DMS 273 treated with DMSO at 0.1 percent for 48 hours (cell line): ENCODE measurements at places on chromosomes 12 and 14.

- DNase-seq, result no peak
Measured at GRCh38 chr12:93740751-93741150, 63.6 kb downstream of the CRADD start.

DNA sequence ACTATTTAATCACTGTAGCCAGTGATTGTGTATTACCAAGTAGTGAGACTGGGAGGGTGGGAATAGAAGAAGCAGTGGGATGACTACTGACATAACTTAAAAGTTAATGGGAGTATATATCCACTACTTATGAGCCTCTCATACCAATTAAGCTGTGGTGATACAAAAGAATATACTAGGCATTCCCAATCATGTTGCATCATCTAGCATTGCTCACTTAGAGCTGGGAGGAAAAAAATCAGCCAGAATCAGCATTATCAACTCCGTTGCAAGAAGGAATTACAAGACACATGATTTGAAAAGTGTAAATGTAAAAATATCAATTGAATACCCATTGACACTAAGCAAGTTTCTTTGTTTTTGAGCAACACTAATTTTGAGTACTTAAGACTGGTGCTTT lies 745 bp upstream of the PPP1R36 start:
- no peak for DNase-seq

DNA sequence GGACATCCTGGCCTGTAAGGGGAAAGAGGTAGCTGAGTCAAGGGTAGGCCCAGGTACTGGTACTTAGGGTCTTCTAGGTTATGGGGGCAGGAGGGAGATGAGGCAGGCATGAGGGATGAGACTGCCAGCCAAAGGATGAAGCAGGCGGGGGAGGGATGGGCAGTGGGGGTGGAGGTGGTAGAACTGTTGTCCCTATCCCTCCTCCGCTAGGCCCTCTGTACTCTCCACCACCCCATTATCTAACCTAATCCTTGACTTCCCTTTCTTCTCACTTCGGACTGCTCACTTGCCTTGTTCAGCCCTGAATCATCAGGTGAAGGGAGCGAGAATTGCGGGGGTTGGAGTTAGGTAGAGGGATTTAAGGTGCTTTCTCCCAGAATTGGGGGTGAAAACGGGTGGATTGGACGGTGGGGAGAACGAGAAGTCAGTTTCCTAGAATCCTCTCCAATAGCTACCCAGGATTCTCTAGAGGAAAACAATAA lies 562 bp downstream of the PAN2 start:
- no peak for DNase-seq

DNA sequence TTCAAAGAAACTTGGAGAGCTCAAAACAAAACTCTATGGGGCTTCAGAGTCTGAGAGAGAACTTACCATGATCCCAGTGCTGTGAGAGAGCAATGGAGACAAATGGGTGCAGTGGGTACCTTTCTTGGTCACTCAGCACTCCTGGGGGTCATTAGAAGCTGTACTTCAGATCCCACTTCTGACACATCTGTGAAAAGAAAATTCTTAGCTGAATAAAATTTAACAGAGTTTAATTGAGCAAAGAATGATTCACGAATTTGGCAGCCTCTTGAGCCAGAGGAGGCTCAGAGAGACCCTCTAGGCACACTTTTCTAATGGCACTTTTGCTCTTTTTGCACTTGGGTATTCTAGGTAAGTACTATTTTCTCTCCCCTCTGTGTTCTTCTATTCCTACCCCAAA lies 96.8 kb upstream of the SYT10 start:
- DNase-seq, result no peak

- DNase-seq, result no peak
Measured at GRCh38 chr12:49336645-49337584, at the start of gene C1QL4. TSS of gene C1QL4 (minus strand) at chr12:49337188. CDS start at chr12:49336477, 711 bp downstream.

DNA sequence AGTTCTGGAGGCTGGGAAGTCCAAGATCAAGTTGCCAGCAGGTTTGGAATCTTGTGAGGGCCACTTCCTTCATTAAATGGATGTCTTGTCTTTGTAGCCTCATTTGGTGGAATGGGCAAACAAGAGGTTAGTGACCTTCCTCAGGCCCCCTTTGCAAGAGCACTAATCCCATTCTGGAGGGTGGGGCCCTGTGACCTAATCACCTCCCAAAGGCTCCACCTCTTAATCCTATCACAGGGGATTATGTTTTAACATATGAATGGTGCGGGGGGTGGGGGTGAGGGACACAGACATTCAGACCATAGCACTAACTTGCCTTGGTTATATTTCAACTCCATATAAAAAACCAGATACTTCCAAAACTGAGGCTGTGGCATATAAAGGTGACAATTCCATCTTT lies 59.9 kb upstream of the PPP4R3A start:
- no peak for DNase-seq

GRCh38 chr12:131040491-131040890 lies 86.8 kb downstream of the ADGRD1 start:
- DNase-seq, result no peak

DNA sequence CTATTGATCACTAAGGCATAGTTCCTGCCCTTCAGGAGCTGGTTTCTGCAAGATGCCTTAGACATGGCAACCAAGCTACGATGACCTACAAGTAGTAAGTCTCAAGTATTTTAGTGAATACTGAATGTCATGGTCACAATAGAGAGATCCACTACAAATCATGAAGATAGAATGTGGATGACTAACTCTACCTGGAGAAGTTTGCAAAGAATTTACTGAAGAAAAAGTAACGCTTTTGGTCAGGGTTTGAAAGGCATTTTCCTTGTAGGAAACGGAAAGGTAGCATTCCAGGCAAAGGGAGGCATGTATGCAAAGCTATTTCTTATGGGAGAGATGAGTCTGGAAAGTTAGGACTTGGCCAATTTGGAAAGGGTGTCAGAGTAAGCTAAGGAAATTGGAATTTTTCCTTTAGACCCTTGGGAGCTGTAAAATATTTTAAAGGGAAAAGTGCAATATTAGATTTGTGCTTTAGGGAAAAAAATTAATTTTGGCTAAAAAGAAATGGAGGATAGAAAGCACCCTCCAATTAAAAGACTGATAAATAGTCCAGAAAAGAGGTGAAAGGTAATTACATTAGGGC lies 377.5 kb downstream of the EGLN3 start:
- DNase-seq, result no peak

DNA sequence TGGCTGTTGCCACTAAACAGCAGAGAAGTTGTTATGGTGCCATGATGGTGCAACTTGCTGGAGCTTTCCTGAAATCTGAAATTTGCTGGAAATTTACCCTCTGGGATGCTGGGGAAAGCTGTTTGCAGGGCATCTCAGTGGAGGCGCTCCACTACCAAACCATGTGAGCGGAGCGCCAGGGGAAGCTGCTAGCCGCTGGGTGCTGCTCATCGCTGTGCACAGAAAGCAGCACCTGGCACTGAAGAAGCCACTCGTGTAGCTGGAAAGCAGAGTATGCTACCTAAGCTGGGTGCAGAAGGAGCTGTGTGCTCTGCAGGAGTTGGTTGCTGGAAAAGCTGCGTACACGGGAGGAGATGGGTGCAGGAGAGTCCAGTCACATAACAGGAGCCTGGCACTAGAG lies 53.0 kb downstream of the MSRB3 start:
- DNase-seq, result no peak

GRCh38 chr12:3376779-3377455 lies 114.1 kb upstream of the PRMT8 start:
- DNase-seq, result no peak

GRCh38 chr12:52792185-52793029 lies 3.5 kb downstream of the KRT3 start:
- DNase-seq, result no peak

GRCh38 chr12:12518464-12518845 lies 44.2 kb downstream of the DUSP16 start:
- no peak for DNase-seq

DNA sequence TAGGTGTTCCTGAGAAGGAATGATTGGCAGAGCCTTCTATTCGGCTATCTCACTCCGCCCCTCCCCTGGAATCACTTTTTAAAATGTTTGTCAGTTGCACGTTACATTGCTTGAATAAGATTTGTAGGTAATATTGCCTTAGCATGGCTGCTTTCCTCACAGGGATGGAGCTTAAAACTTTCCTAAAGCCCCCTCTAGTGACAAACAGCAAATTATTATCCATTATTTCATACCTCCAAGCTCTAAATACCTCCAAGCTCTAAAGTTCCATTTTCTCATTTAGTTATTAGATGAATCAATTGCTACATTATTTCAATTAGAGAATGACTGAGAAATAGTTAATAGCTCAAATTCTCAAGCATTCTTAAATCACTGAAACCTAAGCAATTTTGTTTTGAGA lies 5.1 kb upstream of the SPATA7 start:
- no peak for DNase-seq

DNA sequence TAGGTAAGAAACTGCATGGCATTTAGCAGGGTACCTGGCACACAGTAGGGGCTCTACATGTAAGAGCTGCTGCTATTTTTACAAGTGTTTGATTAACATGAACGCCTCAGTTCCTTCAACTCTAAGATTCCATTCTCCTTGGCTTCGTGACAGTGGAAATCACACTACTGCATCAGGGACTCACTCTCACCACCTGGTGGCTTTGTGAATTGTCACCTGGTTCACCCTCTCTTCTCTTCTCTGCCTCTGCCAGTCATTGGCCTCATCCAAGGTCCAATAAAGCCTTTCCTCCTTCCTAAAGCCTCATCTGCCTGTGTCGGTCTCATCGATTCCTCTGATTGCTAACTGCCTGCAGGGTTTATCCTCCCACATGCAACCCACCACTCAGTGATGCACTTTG lies 476.4 kb downstream of the VRK1 start:
- DNase-seq, result no peak

DNA sequence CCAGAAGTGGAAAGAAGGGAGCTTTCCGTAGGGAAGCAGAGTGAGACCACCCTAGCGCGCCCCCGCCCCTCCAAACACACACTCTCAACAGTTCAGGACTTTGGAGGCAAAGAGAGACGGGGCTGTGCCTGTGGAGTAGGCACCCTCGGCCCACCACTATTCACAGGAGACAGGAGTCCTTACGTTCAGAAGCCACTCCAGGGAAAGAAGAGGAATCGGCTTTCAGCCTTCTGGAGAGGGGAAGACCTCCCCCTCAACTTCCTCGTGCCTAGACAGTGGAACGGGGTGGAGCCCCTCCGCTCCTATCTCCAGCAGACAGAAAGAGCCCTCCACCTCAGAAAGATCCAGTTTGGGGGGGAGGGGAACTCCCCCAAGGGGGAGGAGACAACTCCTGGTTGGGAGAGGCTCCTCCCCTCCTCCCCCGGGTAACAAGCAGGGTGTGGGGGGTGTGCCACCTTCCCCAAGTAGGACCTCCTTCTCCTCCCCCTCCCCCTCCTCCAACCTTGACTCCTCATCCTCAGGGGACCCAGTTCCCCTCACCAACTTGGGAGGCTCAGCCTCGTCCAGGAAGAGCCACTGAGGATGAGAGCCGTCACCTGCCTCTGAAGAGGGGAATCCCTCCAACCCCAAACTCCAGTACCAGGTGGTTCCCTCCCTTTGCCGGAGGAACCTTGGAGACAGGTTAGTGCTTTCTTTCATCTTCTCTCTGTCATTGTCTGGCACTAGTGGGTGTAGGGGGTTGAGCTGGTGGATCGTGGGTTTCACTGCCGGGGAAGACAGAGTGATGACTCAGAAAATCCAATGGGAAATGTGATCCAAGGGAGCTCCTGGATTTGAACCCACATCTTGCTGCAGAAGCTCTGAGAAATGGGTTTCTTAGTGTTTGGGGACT lies 883 bp downstream of the FOXJ2 start:
- no peak for DNase-seq

DNA sequence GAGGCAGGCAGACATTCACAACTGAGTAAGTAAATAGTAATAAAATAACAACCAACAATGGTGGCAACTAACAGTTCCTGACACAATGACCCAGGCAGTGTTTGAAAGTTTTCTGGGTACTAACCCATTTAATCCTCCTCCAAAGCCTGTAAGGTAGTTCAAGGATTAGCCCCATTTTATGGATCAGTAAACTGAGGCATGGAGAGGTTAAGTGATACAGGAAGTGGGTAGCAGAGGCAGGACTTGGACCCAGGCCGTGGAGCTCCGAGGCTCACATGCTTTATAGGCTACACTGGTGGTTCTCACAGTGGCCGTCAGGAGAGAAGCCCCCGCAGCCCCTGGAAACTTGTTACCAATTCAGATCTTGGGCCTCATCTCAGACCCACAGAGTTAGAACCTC lies 17.5 kb downstream of the CRACR2A start:
- DNase-seq, result no peak

GRCh38 chr12:73906757-73907156 lies 630.9 kb upstream of the ATXN7L3B start:
- DNase-seq, result no peak

DNA sequence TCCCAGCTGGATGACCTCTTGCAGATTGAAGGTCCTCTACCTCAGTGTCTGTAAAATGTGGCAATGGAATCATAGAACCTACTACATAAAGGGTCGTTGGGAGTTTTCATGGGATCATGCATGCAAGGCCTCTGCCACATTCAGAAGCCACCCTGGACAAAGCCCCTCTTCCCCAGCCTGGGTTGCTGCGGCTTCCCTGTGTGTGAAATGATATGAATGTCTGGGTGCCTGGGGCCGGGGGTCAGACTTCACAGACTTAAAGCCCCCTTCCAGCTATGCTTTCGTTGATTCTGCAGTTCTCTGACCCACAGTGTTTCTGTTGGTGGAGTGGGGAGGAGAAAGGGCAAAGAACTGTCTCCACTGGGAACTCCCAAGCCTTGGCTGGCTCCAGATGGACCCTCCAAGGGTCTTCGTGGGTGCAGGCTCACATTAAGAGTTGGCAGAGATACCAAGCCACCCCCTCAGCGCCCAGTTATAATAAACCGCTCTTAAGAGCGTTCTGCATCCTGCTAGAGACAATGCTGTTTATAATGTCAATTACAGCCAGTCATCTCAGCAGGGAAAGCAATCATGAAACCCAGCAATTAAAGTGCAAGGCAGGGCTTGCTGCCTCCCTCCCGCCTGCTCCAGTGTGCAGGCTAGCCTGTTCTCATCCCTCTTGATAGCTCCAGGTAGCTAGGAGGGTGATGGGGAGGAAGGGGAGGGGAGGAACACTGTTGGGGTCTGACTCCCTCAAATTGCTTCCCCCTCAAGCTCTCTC lies 210.9 kb upstream of the FKBP4 start:
- no peak for DNase-seq

- no peak for DNase-seq
Measured at GRCh38 chr12:93813972-93814821, 137.0 kb downstream of the CRADD start.

GRCh38 chr12:128891856-128892255 lies 38.6 kb downstream of the GLT1D1 start:
- no peak for DNase-seq

DNA sequence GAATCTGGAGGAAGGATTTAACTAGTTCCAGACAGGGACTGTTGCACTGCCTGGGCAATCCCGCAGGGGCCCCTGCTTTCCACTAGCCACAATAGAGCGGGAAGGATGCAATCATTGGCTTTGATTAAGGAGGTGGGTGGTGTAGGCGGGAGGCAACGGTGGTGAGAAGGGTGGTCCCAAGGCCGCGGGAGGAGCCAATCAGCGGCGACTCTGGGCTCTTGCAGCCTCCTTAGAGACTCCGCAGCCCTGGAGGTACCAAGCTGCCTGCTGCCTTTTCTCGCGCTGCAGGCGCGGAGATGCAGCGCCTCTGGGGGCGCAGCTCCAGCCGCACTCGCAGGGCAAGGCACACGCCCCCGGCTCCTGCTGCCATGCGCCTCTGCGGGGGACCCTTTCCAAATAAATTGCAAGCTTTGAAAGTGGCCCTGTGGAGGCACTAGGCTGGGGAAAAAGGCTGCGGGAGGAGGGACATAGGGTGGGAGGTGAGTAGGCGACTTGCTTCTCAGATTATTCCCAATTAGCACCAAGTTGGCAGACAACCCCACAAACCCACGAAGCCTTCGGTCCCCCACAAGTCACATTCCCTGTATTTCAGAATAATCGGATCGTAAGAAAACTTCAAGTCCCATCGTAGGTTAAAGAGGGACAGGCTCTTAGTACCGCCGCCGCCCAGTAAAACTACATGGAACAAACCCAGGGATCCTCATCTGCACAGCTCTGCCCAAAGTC lies 858 bp upstream of the KCNA1 start:
- DNase-seq, result no peak
